Stimulated activated CD4-positive, alpha-beta T cell treated with anti-CD3 and anti-CD28 coated beads, Interleukin-12 subunit alpha, Interleukin-12 subunit beta, amount 100 ng/mL, for 24 hours (primary cell): ENCODE measurements at places on chromosomes 11 and 22.

DNA sequence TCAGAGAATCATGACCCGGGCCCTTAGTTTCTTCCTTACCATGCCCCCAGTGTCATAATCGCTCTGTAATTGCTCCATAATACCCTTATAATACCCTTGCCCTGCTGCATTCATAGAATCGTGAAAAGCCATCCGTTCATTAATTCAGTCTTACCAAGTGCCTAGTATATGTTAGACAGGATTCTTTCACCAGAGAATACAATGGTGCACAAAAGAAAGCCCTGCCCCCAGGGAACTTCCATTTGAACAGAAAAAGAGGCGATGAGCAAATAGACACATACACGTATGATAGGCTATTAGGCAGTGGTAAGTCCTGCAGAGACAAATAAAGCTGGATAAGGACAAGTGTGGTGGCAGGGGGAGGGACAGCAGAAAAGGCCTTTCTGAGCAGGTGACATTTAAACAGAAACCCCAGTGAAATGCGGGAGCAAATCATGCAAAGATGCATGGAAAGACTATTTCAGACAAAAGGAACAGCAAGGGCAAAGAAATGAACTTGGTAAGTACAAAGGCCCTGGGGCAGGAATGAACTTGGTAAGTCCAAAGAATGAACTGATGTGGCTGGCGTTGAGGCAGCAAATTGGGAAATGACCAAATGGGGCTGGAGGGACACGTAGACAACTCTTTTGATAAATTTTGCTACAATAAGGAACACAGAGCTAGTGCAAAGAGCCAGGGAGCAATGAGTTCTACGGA lies 74.6 kb upstream of the CREB3L1 start:
- no peak for DNase-seq

GRCh38 chr22:38026130-38027111 lies 30.8 kb upstream of the PICK1 start:
- DNase-seq, result no peak

- no peak for DNase-seq
Measured at GRCh38 chr11:17960091-17960490, 52.8 kb downstream of the SERGEF start.

GRCh38 chr11:4181782-4182721 lies 87.5 kb downstream of the RRM1 start:
- DNase-seq, result no peak

DNA sequence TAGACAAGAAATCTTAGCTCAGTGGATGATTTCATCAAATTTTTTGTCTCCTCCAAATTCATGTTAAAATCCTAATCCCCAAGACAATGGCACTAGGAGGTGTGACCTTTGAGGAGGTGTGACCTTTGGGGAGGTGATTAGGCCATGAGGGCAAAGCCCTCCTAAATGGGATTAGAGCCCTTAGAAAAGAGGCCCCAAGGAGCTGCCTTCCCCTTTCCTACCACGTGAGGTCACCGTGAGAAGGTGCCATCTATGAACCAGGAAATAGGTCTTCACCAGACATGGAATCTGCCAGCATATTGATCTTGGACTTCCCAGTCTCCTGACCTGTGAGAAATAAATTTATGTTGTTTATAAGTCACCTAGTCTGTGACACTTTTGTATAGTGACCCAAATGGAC lies 138.7 kb downstream of the TRIM29 start:
- no peak for DNase-seq

DNA sequence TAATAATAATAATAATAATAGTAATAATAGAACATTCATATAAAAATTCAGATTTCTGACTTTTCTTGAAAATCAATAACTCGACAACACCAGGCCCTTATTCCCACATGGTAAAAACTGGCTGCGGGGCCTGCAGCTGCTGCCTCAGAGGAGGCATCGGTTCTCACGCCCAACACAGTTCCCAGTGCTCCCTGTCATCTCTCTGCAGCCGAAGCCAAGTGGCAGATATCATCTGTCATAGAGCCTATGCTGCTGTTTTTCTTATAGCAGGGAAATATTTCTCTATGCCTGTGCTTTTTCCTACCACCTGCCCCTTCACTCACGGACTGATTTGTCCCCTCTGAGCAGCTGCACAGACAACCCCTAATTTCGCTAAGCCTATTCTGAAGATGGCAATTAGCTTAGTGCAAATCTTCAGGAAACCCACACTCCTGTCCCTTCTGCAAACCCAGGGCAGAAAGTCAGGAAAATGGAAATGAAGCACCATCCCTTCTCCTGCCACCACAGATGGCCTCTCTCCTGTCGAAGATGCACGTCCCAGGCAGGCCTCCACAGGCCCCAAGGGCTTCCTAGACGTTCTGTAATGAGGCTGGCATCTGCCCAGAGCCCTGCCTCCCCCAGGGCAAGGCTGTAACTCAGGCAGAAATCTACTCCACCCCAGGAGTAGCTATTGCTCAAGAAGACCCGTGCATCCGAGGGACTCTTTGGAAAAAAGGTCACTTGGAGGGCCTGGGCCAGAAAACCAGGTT lies 66.7 kb downstream of the SYN3 start:
- no peak for DNase-seq

DNA sequence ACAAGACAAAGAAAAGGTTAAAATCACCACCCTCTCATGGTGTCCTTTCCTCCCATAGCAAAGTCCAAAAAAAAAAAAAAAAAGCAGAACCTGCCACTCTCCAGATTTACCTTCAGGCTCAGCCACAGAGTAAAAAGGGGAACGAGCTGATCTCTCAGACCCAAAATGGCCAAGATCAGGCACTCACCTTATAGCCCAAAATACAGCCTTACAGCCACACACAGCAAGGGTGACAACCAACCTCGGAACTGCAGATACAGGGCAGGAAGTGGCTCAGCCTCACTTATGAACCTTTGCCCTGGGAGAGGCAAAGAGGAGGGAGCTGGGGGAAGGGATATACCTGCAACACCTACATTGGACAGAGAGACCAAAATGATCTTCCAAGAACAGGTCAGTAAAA lies 4.5 kb downstream of the FHIP1B start:
- DNase-seq, result no peak

GRCh38 chr22:22856364-22856763 lies 31.3 kb upstream of the IGLL5 start:
- DNase-seq, result no peak

DNA sequence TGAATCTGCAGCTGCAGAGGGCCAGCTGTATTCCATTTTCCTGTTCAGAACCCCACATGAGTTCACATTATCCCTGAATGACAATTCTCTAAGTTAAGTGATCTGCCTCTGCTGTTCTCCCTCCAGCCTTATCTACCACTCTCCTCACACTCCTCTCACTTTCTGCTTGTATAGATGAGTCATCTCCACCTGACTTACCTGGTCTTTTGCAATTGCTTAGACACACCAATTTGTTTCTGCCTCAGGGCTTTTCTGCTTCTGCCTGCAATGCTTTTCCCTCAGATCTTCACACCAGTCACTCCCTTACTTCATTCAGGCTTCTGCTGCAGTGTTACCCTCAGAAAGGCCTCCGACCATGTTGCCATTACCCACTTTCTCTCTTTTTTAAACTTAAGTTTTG lies 118.1 kb downstream of the ATM start:
- no peak for DNase-seq

GRCh38 chr22:27278946-27279345 lies 522.6 kb downstream of the MN1 start:
- DNase-seq, result no peak

GRCh38 chr22:22961574-22961973 lies 74.0 kb downstream of the IGLL5 start:
- DNase-seq, result no peak

GRCh38 chr11:128472128-128473089 lies 114.9 kb downstream of the ETS1 start:
- DNase-seq, result no peak

DNA sequence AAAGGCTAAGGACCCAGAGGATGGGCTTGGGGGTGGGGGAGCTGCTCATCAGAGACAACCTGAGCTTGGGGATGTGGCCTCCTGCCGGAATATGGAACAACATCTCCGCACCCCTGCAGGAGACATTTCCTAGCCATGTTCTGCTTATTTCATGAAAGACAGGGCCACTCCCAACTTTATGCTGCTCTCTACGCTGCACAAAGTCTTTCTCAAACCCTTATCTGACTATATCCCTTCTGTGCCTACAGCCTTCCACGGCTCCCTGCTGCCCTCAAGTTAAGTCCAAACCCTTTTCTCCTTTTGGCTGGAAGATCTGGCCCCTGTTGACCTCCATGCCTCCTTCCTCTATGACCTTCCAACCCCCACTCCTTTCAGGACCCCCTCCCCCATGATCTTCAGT lies 562.0 kb downstream of the MN1 start:
- no peak for DNase-seq

GRCh38 chr22:47071078-47071806 lies 308.8 kb downstream of the TBC1D22A start:
- DNase-seq, result no peak

- no peak for DNase-seq
Measured at GRCh38 chr22:42171946-42172719, 41.5 kb upstream of the CYP2D6 start.

GRCh38 chr11:8020244-8020597 lies 33.1 kb downstream of the EIF3F start:
- no peak for DNase-seq

GRCh38 chr11:121318848-121319834 lies 26.6 kb downstream of the SC5D start:
- no peak for DNase-seq
